ENCODE measurements at places on chromosomes 2 and 18. TPM values are rescaled to one million over a fixed set of nuclear protein-coding genes. Genes with fewer than 3 reads are reported as not detected.

The PMAIP1 gene
- 24.2 TPM for total RNA-seq

The OXER1 gene
- total RNA-seq, result not detected

The TUBA3E gene
- total RNA-seq, result not detected

The CYP1B1 gene
- total RNA-seq, result 9.8 TPM

The RIT2 gene
- not detected for total RNA-seq

The ASTL gene
- total RNA-seq, result not detected

GRCh38 chr2:55498582-55498981 is 20.9 kb upstream of the CFAP36 start:
- DNase-seq, result no peak

DNA sequence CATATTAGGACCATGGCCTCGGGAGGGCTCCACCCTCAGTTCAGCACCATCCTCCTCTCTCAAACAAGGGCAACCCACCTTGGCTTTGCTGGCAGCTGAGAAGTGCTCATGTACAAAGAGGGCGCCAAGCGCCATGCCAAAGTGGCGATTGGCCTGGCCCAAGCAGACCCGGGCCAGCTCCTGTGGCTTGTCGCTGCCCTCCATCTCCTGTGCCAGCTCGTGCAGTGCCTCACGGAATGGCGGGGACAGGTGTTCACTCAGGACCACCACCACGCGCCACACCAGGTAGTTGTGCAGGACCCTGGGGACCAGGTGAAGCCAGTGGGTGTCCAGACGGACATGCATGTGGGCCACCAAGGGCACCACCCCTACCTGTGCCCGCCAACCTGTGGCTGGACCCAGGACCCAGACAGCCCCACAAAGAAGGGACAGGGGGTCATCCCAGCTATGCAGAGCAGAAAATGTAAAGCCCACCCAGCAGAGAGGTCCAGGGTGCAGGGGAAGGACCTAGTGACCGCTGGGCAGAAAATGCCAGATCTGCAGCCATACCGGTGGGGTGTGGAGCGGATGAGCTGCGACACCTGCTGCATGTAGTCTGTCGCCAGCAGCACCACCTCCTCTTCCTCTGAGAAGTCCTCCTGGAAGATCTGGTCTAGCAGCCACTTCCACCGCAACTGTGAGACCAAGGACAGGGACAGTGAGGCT is 3.6 kb downstream of the ECEL1 start:
- no peak for DNase-seq

GRCh38 chr2:46983065-46983801 is 67.6 kb upstream of the MCFD2 start:
- DNase-seq, result no peak

GRCh38 chr2:77232909-77233425 is 289.2 kb downstream of the LRRTM4 start:
- no peak for DNase-seq

GRCh38 chr2:46259777-46260168 is 37.4 kb upstream of the EPAS1 start:
- DNase-seq, result no peak

GRCh38 chr2:165693838-165694237 is 100.2 kb downstream of the GALNT3 start:
- no peak for DNase-seq

DNA sequence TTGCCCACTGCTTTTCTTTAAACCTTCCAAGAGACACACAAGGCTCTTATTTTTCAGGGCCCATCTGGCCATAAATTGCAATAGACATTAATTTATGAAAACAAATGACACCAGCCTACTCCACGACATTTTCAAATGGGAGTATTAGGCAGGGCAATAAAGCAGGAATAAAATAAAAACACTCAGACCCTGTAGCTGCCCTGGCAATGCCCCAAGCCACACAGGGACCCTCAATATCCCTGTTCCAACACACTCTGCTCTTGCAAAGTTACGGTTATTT is 550.8 kb upstream of the TNP1 start:
- DNase-seq, result no peak

DNA sequence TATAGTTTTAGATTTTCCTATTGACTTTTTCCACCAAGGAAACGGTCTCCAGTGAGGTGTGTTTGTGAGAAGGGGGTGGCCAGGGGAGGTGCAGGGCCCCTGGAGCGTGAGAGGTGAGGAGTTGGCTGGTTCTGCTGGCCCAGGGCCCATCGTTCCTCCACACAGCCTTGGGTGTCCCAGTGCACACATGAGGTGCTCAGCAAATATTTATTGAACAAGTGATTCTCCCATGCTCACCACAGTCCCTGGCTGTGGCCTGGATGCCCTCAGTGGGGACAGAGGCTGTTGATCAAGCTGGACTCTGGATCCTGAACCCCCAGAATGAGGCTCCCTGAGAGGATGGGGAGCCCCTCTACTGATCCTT is 5.0 kb downstream of the HAAO start:
- DNase-seq, result no peak

GRCh38 chr18:58578321-58578720 is 50.6 kb downstream of the ALPK2 start:
- DNase-seq, result no peak

DNA sequence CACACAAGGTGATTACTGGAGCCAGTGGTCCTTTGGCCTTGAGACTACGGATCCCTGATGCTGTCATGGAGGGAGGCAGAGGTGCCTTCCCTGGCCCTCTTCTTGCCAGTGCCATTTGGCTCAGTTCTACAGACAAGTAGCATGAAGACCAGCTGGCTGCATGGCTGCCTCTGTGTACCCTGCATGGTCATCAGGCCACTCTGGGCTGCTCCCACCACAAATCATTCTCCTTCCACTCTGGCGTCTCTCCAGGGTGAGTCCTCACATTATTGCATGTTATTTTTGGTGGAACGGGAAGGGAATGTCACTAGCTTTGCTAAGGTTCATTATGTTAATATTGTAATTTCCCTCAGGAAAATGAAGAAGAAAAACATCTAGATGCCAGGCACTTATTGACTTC is 229.8 kb downstream of the VAPA start:
- no peak for DNase-seq

DNA sequence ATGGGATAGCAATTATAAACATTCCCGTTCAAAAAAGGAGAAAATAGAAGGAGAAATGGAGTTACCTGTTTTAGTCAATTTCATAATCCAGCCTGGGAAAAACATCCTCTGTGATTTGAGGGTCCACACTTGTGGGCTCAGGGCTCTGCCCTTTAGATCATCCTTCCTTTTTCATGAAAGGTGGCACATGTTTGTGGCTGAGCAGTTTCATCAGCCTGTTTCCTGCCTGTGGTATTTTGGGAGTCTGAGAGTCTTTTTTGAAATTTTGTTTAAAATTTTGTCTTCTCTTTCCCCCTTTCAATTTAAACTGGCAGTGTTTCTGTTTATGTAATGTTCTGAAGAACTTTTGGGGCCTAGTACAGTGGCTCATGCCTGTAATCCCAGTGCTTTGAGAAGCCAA is 84.0 kb downstream of the KIAA1328 start:
- no peak for DNase-seq

DNA sequence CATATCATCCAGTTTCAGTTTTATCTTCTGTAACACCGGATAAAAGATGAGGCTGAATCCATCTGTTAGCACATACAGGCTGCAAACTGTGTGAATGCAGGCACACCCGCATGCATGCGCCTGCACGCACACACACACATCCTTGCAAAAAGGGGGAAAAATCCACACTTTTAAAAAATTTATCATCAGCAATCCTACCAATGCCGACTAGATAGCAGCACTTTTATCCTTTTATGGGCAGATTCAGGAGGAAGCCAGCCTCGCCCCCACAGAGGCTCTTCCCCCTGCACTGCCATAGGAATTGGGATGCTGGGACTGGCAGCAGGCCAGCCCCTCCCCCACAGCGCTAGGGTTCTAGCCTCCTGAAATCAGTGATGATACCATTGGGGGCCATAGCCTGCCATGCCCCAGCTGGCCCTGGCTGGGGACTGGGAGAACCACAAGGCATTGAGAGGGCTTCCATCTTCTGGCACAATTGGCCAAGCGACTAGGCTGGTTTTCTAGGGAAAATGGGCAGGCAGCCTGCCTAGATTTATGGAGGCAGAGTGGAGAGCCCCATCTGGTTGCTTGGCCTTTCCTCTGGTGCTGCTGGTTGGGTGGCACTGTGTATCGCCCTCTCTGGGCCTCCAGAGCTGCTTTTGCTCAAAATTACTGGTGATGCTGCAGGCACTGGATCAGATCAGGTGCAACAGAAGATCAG is 25.5 kb downstream of the CYRIA start:
- no peak for DNase-seq

DNA sequence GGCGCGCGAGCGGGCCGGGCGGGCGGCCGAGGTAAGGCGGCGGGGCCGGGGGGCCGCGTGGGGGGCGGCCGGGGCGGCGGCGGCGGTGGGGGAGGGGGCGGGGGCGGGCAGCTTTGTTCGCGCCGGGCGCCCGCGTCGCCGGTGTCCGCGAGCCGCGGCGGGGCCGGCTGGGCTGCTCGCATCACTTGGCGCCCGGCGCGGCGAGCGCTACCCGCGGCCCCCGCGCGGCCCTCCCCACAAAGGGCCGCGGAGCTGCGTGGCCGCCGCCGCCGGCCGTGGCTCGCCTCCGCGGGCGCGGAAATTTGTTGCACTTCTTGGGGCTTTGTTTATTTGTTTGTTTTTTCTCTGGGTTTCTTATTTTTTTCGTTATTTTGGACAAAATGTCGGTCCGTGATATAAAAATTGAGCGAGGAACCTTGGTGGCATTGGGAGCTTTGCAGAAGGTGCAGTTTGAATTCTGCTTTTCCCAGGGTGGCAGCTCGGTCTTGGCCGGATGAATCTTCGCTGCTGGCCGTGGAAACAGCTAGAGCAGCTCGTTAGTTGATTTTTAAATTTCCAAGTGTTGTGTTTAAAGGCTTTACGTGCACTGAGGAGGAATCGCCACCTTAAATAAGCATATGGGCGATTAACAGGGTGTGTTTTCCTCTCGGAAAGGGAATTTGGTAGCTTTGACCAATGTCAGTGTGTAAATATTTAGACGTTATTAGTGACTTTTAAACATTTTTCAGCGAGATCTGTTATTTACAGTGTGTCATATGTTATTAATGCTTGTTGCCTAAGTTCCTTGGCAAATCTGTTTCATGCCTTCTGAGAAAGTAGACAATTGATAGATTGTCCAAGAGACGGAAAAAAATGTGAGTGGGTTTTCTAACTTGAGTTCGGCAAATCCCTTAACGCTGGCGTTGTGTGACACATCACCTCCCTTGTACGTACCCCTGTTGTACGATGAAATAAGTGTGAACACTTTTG is 822 bp downstream of the UBE2E3 start:
- peak; percentile 56 for DNase-seq

DNA sequence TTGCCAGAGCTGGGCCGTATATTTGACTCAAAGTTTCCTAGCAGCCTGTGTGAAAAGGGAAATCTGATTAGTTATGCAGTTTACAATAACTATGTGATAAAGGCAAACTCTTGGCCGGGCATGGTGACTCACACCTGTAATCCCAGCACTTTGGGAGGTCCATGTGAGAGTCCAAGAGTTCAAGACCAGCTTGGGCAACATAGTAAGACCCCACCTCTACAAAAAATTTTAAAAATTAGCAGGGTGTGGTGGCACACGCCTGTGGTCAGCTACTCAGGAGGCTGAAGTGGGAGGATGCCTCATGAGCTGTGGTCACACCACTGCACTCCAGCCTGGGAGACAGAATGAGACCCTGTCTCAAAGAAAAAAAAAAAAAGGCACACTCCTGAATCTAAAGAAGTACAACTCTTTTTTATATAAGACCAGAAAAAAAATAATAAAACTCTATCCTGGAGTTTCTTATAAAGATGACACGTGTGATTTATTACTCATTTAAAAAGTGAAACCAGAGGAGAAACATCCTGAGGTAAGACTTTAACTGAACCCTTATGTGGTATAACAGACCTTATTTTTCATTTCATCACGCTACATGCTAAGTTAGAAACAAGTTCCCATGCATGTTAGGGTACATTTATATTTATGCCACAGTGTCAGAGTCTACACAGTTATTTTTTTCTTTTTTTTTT is 32.6 kb upstream of the KCMF1 start:
- DNase-seq, result peak; percentile 63

Data from SJSA1 (cell line).